Stimulated activated CD8-positive, alpha-beta memory T cell treated with anti-CD3 and anti-CD28 coated beads, Interleukin-15, amount 100 ng/mL, for 4 hours (primary cell): ENCODE measurements at places on chromosomes 1 and 21.

DNA sequence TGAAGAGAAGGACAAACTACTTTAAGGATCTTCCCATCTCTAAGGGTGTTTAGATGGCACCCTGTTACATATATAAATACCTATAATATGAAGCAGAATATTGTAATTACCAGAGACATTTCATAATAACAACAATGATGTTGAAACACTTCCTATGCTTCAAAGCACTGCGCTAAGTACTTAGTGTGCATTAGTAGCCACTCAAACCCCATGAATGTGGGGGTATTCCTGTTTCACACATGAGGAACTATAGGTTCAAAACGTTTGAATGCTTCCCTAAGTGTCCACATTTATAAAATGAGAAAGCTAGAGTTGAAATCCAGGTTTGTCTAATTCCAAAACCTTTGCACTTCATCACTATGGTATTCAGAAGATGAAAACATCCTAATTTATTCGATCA is 18.5 kb upstream of the OR10J5 start:
- no peak for DNase-seq

DNA sequence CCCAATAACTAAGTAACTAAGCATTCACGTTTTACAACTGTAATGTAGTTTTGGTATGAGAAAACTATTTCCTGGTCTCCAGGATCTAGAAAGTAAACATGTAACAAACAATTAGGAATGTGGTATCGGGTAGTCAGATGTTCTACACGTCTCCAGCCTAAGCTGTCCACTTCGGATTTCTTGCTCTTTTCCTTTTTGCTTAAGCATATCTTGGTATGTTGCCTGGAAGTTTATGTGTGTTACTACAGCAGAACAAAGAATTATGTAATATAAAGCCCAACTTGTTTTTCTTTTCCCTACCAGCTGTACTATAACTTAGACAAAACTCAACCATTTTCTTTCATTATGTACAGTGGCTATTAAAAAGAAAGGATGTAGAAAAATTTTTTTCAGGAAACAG is 20.4 kb upstream of the WARS2 start:
- no peak for DNase-seq

DNA sequence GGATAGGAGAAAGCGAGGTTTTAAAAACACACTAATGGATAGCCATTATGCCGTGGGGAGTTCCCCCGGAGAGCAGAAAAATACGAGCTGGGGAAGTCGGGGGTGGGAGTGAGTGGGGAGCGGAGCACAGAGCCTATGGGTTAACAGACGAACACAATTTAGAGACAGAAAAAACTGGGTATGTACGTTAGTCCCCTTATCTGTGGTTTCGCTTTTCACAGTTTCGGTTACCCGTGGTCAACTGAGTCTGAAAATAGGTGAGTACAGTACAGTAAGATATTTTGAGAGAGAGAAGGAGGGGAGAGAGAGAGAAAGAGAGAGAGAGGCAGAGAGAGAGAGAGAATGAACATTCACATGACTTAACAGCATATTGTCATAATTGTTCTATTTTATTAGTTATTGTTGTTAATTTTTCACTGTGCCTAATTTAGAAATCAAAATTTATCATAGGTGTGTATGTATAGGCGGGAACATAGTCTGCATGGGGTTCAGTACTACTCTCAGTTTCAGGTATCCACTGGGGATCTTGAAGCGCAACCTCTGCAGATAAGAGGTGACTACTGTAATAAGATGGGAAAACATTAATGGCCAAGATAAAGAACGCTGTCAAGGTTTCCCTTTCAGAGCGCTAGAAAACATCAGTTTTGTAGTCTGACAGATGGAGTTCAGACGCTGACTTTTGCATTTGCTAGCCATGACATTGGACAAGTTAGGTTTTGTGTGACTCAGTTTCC is 125.6 kb upstream of the LMO4 start:
- DNase-seq: no peak

DNA sequence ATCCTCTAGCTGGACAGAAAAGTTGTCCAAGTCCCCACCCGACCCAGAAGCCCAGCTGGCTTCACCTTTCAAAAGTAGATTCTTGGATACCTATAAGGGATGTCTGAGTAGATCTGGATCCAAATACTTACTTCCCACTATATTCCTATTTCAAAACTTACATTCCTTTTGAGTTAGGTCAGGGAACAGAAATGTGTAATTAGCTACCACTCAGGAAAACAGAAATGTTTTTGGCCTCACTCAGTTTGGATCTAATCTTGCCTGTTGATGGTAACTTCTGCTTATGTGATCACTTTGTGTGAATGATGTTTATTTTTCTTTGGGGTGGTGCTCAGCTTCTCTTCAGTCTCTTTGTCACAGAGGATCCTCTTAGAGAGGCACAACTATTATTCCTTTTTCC is 814.4 kb upstream of the RGS18 start:
- no peak for DNase-seq

GRCh38 chr1:108584428-108584856 is 24.5 kb downstream of the EEIG2 start:
- no peak for DNase-seq

- no peak for DNase-seq
Observed at GRCh38 chr1:244361764-244362473, 89.8 kb downstream of the ADSS2 start.

- DNase-seq: no peak
Observed at GRCh38 chr1:199272139-199272544, 633.3 kb downstream of the PTPRC start.

- no peak for DNase-seq
Observed at GRCh38 chr1:240402326-240402725, 209.6 kb downstream of the GREM2 start.

- DNase-seq: no peak
Observed at GRCh38 chr1:187070076-187070475, 241.3 kb downstream of the PLA2G4A start.

GRCh38 chr21:39434950-39435349 is 10.6 kb downstream of the LCA5L start:
- DNase-seq: no peak

GRCh38 chr1:160652924-160653619 is 6.2 kb upstream of the SLAMF1 start:
- DNase-seq: no peak

DNA sequence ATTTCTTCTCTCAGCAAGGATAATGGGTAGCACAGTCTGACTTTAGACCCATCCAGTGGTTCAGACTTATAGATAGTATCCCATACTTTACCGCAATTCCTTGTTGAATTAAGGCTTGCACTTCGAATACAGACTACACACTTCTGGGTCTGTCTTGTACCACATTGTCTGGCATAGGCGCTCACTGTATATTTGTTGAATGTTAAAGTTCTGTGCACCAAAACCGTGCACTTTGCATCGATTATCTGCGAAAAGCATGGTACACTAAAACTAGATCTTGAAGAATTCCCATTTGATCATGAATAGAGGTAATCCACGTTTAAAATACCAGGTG is 556 bp upstream of the RYR2 start:
- no peak for DNase-seq

DNA sequence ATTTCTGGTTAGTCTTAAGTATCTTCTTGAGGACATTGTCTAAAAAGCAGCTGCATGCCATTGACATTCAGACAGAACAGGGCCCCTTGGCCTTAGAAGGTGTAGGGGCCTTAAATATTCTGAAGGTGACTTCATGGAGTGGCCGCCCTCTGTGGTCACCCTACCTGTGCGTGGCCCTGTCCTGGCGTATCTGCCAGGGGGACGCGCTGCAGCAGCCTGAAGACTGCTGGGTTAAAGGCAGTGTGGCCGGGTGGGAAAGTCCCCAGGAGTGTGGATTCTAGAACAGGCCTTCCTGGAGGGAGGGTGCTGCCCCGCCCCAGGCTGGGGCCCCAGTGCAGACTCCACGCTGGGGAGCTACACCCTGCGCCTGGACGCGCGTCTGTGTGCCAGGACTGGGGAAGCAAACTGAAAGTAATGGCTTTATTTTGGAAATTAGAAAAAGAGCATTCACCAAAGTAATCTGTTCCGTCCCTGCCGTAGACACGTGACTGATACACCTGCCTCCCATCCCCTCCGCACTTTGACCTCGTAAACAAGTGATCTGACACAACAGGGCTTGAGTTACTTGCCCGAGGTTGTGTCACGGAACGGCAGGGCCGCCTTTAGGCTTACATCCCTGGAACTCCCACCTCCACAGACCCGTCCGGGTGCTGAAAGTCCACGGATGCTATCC is 1.8 kb downstream of the AGPAT3 start:
- DNase-seq: no peak

DNA sequence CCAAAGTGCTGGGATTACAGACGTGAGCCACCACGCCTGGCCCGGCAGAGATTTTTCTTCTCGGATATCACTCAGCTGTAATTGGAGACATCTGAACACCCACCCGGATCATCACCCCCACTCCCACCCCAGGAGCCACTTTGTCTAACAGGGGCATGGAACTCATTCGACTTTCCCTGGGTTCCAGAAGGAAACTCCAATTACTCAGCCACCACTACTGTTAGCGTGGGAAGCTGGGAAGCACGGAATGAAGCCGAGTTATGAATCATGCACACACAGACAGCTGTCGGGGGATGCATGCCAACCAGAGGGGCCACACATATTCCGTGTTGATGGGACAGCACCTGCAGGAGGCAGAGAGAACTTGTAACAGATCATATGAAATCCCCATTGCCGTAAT is 85.2 kb downstream of the HLCS start:
- no peak for DNase-seq

- no peak for DNase-seq
Observed at GRCh38 chr1:44641126-44642102, 32.9 kb downstream of the TMEM53 start.
